ENCODE measurements at places on chromosomes 4 and X.

DNA sequence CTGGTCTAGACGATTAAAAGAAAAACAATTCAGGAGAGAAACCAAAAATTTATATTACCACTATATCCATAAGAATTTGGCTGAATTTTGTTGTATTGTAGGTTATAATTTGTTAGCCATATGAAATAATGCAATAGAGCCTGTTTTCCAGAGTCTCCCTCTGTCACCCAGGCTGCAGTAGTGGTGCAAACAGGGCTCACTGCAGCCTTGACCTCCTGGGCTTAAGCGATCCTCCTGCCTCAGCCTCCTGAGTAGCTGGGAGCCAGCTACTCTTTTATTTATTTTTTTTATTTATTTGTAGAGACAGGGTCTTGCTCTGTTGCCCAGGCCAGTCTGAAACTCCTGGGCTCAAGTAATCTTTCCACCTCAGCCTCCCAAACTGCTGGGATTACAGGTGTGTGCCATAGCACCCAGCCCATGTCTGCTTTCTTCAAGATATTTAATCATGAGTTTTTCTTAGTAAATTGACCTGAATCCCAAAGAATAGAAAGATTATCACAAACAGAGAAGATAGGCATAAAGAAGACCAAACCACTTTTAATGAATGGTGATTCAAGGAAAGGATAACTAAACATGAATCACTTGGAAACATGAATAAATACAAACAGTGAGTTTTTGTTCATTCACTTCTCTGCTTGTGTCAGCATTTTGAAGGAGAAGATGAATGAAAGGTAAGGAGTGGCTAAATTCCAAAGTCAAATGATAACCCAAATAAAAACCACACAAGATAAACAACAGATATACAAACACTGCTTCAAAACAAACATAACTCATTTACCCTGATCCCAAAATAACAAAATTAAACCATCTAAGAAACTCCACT is 82.1 kb downstream of the PPP3CA start:
- no peak for DNase-seq

DNA sequence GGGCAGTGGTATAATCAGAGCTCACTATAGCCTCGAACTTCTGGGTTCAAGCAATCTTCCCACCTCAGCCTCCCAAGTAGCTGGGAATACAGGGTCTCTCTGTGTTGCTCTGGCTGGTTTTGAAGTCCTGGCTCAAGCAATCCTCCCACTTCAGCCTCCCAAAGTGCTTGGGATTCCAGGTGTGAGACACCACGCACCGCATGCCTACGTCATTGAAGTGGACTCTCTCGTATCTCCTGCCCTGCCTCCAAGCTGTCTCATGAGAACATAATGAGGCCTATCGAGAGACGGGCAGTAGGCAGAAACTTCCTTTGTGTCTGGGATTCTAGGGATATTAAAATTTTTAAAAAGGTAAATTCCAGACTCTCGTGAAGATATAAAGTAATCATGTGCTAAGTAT is 65.0 kb upstream of the NLGN4X start:
- no peak for DNase-seq

DNA sequence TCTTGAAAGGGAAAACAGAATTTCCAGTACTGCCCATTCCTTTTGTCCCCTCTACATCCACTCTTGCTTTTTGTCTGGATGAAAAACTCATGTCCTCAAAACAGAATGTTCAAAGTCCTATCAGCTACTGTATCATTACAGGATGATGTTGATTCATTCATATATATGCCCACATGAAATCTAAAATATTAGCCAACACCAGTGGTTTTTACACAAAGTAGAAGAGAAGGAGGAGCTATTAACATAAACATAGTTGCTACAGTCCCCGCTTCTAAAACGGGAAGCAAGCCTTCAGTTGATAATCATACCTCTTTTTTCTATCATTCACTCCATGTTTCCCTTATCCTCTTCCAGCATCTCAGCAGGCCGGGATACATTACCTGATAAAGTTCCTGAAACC is 7.7 kb upstream of the THOC2 start:
- no peak for DNase-seq

DNA sequence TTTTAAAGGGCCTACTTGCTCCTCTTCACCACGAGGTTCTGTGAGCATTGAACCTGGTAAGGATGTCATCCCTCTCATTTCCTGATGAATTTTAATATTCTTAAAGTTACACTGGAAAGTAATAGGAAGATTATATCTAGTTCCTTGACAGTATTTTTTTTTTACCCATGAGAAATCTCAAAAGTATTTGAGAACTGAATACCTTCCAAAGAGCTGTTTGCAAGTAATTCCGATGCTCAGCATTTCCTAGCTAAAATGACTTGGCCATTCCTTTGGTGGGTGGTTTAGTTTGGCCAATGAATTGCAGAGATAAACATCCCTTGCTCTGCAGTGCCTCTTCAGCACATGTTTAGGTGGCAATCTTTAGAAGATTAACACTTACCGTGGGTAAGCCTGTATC is 110.2 kb upstream of the WDR1 start:
- no peak for DNase-seq

- DNase-seq: no peak
Observed at GRCh38 chrX:15814771-15815365, 24.6 kb downstream of the ZRSR2 start.

GRCh38 chrX:46574774-46575381 is 1.3 kb downstream of the CHST7 start:
- no peak for DNase-seq

- DNase-seq: peak; percentile 53
Observed at GRCh38 chrX:46912603-46913491, 626 bp downstream of the JADE3 start.

- no peak for DNase-seq
Observed at GRCh38 chr4:67333664-67334063, 211.6 kb downstream of the CENPC start.

- no peak for DNase-seq
Observed at GRCh38 chr4:162560073-162560472, 396.3 kb upstream of the FSTL5 start.

GRCh38 chrX:140524556-140524955 is 19.7 kb upstream of the SOX3 start:
- no peak for DNase-seq

DNA sequence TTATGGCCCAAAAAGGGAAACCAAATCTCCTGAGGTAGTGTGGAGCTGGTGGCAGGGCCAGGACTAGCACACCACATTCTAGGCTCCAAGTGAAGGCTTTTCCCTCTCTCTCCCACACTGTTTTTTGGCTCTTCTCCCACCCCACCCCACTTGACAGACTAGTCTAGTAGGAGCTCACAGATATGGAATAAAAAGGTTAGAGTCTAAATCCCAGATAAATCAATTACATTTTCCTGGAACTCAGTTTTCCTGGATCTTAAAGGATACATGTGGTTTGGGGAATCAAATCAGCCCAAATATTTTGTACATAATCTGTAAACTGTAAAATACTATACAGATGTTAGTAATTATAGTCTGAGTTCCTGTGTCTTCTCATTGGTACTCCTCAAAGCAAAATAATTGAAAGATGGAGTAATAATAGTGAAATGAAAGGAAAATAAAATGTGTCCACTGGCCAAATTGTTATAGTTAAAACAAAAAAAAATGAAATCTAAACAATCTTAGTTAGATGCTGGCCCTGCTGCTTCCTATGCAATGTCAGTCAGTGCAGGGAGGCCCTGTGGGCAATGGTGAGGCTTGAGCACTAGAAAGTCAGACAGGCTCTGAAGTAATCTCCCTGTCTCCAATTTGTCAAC is 370.4 kb upstream of the CPEB2 start:
- no peak for DNase-seq

DNA sequence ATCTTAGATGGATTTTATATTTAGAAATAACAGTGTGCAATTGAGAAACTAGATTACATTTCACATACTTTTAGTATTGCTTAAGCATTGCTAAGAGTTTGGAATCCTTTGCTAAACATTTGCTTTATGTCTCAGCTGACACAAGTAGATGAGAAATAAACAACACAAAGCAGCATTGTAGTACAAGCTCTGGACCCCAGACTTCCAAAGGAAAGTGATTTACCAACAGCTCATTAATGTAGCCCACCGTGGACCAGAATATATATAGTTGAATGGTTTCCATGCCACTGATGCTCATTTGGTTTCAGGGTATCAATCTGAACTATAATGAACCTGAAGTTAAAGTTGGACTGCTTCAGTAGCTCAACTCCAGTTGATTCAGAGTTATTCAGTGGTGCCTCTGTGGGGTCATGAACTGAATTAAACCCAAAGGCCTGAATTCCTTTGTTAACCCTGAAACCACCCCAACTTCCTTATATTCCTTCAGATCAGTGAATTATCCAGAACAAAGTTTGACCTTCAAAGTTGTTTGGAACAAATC is 132.1 kb upstream of the NEIL3 start:
- DNase-seq: no peak

DNA sequence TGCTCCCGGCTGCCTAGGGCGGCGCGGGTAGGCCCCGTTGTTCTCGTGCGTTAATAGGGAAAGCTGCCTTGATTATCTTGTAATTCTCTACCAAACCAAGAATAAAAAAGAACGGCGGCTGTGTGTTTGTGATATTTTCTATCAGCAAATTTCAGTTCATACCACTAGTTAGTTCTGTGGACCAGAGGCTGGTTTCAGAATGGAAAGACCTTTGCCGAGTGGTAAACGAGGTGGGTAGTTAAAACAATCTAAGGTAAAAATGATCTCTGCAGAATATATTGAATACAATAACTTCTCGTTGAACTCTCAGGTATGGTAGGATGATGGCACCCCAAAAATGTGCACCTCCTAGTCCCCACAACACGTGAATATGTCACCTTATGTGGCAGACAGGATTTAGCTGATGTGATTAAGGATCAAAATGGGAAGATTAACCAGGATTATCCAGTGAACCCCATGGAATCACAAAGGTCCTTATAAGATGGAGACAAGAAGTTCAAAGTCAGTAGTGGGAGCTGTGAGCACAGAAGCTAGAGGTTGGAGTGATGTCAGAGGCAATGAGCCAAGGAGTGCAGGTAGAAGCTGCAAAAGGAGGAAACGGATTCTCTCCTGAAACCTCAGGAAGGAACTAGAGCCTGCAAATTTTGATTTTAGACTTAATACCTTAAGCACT is 574 bp upstream of the CFAP97 start:
- no peak for DNase-seq

DNA sequence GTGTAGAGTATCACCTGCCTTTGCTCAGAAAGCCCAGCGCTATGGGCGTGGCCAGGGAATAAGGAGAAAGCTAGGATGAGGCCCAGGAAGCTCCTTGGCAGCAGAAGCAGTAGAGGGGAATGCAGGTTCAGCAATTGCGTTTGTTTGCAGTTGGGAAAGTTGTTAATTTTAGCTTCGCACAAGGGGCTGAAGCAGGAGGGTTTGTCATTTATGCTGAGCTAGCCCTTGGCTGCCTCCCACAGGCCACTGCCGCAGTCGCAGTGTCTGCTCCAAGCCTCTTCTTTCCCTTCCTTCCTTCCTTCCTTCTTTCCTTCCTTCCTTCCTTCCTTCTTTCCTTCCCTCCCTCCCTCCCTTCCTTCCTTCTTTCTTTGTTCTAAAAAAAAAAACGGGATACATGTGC is 21.5 kb downstream of the FRMPD3 start:
- DNase-seq: no peak

DNA sequence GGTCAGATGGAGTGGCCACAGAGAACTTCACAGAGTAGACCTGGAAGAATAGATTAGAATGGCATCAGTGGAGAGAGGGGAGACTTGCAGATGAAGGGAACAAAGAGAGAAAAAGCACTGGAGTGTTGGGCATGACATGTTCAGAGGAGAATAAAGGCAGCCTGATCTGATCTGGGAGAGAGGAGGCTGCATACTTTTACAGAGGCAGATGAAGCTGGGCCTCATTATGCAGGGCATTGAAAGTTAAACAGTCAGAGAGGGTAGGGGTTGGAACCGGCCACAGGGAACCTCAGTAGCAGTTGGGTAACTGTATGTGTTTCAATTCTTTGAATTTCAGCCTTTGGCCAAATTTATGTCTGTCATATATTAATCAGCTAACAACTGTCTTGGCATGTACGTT is 61.2 kb downstream of the SH3BGRL start:
- no peak for DNase-seq

- no peak for DNase-seq
Observed at GRCh38 chr4:142493255-142494110, 352.6 kb downstream of the INPP4B start.

- no peak for DNase-seq
Observed at GRCh38 chr4:169272265-169272886, 1.6 kb upstream of the SH3RF1 start.

GRCh38 chr4:105970371-105970770 is 75.1 kb downstream of the NPNT start:
- no peak for DNase-seq

- DNase-seq: peak; percentile 46
Observed at GRCh38 chr4:10006231-10006600, 15.1 kb downstream of the SLC2A9 start.

DNA sequence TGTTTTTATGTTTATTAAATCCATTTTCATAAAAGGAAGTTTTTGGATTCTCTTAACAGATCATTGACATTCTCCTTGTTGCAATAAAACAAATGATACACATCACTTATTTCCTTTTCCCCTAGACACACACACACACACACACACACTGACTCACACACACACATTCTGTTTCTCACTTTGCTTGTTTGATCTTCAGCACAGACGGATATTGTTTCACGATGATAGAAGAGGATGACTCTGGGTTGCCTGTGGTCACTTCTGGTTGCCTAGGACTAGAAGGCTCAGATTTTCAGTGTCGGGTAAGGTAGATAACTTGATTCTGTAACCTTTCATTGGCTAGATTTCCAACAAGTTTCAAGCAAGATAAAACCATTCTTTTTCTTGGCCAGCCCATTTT is 356.8 kb downstream of the BMPR1B start:
- no peak for DNase-seq

- DNase-seq: no peak
Observed at GRCh38 chrX:106957856-106958255, 37.7 kb downstream of the CLDN2 start.

GRCh38 chr4:114642173-114642780 is 43.7 kb downstream of the UGT8 start:
- no peak for DNase-seq

- DNase-seq: no peak
Observed at GRCh38 chr4:6898763-6899162, 10.9 kb upstream of the TBC1D14 start.

- no peak for DNase-seq
Observed at GRCh38 chr4:98706200-98706813, 47.9 kb upstream of the TSPAN5 start.

DNA sequence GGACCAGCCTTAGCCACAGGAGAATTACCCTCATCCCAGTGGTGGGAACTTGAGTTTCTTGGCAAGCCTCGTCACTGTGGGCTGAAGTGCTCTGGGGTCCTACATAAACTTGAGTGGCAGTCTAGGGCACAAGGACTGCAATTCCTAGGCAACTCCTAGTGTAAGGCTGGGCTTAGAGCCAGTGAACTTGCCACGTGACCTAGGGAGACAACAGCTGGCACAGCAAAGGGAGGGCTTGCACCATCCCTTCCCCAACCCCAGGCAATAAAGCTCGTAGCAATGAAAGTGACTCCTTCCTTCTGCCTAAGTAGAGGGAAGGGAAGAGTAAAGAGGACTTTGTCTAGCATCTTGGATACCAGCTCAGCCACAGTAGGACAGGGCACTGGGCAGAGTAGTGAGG is 81.8 kb downstream of the TEX11 start:
- peak; percentile 42 for DNase-seq

Data from right forelimb (tissue), 1 donor.